ENCODE measurements at places on chromosomes 7 and 10.

DNA sequence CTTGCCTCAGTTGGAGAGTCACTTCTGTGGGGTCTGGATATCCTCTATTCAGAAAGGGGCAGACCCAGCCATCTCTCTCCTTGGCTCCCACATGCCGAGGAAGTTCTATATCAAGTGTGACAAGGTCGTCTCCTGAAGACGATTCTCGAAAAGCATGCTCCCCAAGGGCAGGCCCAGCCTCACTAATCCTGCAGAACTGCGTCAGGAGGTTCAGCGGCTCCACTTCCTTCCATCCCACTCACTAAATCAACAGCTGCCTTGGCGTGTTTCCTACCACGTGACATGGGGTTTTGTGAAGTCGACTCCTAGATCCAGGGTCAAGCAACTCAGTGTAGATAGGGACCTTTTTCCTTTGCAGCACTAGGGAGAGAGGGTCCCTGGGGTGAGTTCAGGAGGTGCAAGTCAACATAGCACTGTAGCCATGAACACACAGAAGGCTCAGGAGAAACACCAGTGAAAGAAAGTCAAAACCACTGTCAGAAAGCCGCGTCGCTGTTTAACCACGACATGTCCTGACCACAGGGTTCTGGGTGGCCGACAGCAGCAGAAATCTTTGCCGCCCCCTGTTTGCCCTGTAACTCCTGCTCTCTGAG is 156.4 kb downstream of the PRPF18 start:
- no peak for DNase-seq

DNA sequence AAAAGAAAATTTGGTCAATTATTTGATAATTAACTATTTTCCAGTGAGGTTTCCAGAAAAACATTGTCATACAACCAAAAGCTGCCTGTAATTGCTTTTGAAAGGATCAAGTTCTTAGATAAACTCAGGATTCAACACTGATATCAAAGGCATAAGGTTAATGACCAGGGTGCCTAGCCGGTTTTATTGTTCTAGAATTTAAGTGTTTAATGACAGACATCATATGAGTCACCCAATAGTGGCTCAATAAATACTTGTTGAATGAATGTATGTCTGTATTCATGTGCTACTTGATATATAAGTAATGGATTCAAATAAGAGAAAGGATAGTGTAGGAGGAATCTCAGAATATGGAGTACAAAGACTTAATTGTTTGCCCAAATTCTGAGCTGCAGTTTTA is 196.1 kb upstream of the LRGUK start:
- DNase-seq = no peak

GRCh38 chr10:78523453-78523852 is 489.8 kb downstream of the RPS24 start:
- DNase-seq = peak; percentile 33

DNA sequence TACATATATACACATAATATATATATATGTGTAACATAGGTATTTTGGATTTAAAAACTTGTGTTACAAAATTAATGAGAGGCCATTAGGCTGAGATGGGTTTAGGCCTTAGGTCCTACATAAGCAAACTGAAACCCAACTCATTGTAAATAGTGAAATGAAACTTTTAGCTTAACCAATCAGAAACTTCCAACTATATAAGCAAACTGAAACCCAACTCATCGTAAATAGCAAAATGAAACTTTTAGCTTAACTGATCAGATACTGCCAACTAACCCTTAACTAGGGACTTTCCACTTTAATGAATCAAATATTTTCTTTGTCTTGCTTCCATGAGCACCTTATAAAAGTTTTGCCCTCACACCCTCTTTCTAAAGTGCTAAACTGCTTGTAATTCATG is 17.3 kb upstream of the SAMD9L start:
- no peak for DNase-seq

DNA sequence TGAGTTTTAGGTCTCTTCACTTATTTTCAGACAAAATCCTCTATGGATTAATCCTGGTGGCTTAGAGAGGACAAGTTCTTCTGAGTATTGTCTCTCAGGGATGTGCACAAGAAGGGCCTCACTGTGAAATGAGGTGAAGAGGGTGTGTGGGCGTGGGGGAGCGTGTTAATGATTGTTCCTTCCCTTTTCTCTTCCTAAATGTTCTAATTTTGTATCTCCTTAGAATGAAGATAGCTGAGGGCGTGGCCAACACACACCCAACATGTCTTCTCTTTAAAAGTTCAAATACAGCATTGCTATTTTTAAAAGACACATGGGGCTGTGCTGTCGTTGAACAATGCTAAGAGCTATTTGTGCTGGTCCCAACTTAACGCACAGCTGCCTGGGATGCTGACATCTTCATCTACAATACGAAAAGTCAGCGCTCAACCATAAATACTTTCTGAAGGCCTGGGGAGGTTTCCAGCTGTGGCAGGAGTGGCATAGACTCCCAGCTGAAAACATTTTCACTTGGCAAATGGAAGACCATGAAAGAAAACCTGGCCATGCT is 135.9 kb downstream of the JCAD start:
- DNase-seq = no peak

DNA sequence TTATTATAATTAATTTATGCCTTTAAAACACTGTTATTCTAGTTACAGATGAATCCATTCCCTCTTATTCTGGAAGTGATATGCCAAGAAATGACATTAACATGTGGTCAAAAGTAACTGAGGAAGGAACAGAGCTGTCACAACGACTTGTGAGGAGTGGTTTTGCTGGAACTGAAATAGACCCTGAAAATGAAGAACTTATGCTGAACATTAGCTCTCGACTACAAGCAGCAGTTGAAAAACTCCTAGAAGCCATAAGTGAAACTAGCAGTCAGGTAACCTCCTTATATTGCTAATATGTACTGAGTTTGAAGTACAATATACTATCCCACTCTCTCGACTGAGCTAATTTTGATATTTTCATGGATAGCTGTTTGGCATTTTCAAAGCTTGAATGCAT is 81.6 kb downstream of the CYP51A1 start:
- DNase-seq = no peak

DNA sequence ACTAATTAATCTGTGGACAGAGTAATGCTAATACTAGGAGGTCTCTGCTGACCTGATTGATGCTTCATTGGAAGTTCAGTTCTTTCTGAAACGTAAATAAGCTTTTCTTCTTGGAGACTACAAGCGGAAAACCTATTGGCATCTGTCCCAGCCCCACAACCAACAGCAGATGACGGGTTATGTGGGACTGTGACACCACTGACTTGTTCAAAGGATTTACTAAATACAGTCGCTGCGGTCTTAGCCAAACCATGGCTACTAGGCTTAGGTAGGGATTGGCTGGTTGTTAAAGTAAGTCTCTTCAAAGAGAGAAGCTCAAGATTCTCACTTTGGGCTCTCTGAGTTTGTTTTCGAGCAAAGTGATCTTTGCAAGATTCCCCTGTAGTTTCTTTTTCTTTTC is 68.3 kb downstream of the HYCC1 start:
- peak; percentile 51 for DNase-seq

GRCh38 chr7:134667899-134668298 is 21.2 kb downstream of the BPGM start:
- no peak for DNase-seq

DNA sequence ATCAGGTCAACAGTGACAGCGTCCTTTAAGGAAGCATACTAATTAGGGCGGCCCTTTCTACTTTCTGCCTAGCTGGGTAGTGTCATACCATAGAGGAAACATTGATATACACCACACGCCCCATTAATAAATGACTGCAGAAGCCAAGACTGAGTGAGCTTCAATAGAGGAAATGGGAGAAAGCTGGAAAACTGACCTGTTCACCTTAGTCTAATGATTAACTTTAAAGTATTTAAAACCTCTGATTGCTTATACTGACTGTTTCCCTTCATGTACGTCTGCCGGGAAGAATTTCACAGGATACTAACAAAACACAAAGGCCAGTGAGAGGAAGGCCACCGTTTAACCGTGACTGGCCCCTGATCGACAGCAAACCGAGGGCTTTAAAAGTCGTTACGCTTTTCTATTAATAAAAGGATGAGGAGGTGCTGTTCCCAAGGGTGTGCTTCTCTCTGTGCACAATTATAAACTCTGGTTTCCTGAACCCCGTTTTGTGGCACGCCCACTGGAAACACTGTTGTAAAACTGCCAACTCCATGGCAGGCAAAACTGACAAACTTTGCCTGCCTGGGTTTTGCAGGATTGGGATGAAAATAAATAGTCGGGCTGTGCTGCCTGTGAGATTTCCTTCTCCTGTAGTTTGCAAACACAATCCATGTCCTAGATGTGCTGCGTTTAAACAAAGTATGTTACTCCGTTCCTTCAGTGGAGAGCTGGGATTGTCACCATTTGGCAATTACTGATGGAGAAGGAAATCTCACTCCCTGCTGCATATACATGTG is 137.6 kb downstream of the NRP1 start:
- no peak for DNase-seq

DNA sequence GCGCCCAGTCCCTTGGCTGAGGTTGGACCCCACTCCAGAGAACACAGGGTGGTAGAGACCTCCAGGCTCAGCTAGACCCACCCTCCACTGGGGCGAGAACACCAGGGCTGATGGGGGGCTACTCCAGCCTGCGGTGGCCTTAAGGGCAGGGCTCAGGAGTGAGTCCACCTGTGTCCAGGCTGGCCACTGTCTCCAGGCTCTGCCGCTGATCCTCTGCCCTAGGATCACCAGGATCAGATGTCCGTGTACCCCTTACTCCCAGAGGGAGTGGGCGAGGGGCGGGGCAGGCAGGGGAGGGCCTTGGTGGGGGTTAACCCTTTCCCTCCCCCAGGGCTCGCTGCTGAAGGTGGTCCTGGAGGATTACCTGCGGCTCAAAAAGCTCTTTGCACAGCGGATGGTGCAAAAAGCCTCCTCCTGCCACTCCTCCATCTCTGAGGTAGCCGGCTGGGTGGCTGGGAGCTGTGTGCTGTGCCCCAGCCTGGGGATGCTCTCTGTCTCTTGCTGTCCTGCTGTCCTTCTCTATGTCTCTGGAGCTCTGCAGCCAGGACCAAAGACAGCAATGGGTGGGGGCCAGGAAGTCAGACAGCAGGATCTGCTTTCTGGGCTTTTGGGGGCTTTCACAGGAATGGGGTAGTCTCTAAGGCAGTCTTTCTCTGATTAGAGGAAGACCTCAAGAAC is 38.0 kb downstream of the PSAP start:
- DNase-seq = no peak

DNA sequence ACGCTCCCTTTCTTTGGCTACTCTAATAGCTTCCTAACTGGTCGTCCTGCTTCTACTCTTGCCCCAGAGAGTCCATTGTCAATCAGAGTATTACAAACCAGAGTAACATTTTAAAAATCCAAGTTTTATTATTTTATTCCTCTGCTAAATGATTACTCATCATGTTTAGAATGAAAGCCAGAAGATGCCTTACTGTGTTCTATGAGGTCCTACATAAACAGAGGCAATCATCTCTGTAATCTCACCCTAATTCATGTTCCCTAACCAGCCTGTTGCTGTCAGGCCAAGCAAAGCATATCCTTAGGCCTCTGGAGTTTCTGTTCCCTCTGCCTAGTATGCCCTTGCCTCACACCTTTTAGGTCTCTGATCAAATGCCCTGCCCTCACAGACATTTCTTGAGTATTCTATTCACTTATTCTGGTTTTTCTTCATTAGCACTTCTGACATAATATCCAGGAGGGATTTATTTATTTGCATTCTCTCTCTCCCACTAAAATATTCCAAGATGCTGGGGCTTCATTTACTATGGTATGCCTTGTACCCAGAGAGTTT is 497.5 kb downstream of the PHTF2 start:
- no peak for DNase-seq

DNA sequence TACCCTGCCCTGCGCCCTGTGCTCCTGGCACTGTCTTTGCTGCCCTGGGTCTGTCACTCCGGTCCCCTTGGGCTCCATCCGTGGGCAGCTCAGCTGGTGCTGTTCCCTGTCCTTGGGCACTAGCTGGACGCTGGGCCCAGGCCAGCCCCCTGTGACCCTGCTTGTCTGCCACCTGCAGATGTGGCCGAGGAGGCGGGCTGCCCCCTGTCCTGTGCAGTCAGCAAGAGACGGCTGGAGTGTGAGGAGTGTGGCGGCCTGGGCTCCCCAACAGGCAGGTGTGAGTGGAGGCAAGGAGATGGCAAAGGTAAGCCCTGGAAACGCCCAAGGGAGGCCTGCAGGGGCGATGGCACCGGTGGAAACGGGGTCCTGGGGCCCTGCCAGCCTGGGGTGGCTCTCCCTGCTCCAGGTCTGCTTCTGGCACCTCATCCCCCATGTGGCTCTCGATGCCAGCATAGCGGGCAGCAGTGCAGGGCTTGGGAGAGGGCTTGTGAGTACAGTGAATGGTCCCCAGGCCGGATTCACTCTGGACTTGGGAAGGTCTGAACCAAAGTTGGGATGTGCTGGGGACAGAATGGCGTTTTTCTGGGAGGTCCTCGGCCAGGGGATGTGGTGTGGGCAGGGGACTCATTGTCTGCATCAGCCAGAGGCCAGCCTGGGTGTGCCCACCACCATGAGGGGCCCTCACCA is 26.2 kb upstream of the CSGALNACT2 start:
- no peak for DNase-seq

DNA sequence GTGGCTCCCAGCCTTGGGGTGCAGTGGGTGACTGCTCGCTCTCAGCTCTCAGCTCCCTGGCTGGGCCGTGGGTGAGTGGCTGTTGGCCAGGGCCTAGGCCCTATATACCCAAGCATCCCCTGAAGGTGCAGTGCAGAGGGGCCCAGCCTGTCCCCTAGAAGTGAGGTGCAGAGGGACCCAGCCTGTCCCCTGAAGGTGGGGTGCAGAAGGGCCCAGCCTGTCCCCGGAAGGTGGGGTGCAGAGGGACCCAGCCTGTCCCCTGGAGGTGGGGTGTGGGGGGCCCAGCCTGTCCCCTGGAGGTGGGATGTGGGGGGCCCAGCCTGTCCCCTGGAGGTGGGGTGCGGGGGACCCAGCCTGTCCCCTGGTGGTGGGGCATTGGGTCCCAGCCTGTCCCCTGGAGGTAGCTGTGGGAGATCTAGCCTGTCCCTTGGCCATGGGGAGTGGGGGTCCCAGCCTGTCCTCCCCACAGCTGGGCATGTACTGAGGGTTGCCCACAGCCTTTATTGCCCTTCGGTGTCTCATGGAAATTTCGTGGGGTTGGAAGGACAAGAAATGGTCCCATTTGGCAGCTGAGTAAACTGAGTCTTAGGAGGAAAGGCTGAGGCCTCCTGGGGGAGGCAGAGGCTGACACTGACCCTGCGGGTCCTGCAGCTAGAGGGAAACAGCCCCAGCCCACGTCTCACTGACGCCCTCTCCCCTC is 17.5 kb upstream of the LFNG start:
- no peak for DNase-seq

- no peak for DNase-seq
Observed at GRCh38 chr10:64261676-64262075, 740.5 kb downstream of the REEP3 start.

All from right forelimb (tissue), 1 donor.